ENCODE measurements at places on chromosomes 2 and 18.
A peak's percentile ranks its signal among the peaks of the same experiment; 100 is the strongest.

DNA sequence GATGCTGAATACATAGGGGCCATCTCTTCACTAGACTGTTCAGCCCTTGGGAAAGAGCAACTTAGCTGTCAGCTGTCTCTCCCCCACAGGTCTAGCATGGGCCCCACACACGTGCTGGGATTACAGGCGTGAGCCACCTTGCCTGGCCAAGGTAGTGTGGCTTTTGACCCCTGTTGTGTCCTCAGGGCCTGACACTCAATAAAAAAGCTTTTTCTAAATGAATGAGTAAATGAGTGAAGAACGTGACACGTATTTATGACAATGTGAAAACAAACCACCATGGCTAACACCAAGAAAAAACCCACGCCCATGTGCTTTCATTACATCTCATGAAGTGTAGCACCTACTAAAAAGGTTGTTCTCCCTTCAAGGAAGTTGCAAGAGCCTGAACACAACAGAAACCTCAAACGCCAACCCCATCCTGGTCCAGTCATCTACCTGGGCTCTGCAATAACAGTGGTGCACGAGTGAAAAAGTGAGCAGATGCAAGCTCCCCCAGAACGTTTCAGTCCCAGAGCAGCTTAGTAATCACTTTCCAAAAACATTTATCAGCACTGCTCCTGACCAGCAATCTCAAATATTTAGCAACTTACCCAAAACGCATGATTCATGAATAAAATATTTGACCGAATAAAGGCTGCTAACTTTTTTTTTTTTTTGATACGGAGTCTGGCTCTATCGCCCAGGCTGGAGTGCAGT lies 3.4 kb downstream of the WDFY1 start:
- no peaks in the 10 kb centered on the region for H3K27me3 ChIP-seq
- peak overlapping the region; percentile 93 for H3K27ac ChIP-seq
- peaks cover 14% of the 10 kb centered on the region for H3K4me1 ChIP-seq
- H3K36me3 ChIP-seq, result no peaks in the 10 kb centered on the region
- DNase-seq, result peak; percentile 83

DNA sequence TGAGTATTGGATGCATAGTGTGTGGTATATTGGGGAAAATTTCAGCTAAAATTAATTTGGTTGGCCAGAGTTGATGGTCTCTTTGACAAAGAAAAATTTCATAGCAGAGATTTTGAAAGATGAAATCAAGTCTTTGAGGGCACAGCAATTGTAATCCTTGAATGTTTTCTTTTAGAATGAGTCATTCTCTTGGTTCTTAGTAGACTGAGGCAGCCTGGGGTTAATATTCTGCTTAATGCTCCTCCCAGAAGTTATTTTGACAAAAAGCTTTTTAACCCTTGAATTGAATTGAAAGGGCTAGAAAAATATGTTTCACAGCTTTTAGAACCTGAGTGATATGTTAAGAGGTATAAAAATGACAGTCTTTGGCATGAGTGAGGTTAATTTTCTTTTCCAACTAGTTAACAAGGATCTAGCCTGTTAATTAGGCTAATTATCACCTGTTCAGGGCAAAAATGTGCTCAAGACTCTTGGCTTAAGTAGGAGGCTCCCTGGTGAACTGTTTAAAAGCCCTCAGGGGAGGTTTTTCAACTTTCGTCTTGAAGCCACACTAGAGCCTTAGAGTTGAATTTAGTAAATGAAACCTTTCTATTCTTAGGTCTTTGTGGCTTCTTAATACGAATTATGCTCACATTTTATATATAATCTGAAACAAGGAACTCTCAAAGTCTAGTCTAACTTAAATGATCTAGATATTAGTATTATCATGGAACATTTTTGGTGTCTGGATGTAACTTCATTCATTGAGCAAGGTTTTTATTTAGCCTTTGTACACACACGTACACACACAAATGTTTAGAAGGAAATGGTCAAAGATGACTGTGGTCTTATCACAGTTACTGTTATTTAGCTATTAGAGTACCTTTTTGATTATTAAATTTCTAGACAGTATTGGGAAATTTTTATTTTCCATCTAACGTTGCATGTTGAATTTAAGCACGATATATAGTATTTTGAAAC lies 272.5 kb downstream of the ZNF407 start:
- H3K36me3 ChIP-seq, result no peaks in the 10 kb centered on the region
- H3K4me1 ChIP-seq, result peaks cover 4% of the 10 kb centered on the region
- H3K27me3 ChIP-seq, result no peaks in the 10 kb centered on the region
- DNase-seq, result peak; percentile 2
- H3K4me3 ChIP-seq, result no peak overlapping the region

GRCh38 chr2:80887841-80888378 lies 583.4 kb upstream of the LRRTM1 start:
- no peaks in the 10 kb centered on the region for H3K27me3 ChIP-seq
- no peak overlapping the region for H3K4me3 ChIP-seq
- no peak overlapping the region for H3K27ac ChIP-seq
- no peak for DNase-seq
- no peaks in the 10 kb centered on the region for H3K4me1 ChIP-seq
- H3K36me3 ChIP-seq, result no peaks in the 10 kb centered on the region

DNA sequence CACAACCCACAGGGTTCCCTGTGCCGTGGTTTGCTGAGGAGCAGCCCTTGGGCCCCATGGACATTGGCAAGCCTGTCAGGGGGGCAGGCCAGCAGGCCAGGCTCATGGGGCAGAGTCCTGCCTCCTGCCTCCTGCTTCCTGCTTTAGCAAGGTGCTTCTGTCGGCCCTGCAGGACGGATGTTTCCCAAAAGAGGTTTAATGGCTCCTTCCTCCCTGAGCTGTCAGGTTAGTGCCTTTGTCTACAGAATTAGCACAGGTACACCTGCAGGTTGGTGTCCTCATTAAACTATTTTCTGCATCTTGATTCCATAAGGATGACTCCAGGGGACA lies 152.3 kb downstream of the TTC32 start:
- H3K4me3 ChIP-seq, result no peak overlapping the region
- H3K27ac ChIP-seq, result no peak overlapping the region
- no peak for DNase-seq
- peaks cover 7% of the 10 kb centered on the region for H3K4me1 ChIP-seq
- no peaks in the 10 kb centered on the region for H3K36me3 ChIP-seq

- DNase-seq, result peak; percentile 89
- peak overlapping the region; percentile 89 for H3K27ac ChIP-seq
- H3K27me3 ChIP-seq, result no peaks in the 10 kb centered on the region
- no peak overlapping the region for H3K4me3 ChIP-seq
- H3K36me3 ChIP-seq, result no peaks in the 10 kb centered on the region
Observed at GRCh38 chr2:174025271-174026121, 60.3 kb upstream of the SP3 start.

DNA sequence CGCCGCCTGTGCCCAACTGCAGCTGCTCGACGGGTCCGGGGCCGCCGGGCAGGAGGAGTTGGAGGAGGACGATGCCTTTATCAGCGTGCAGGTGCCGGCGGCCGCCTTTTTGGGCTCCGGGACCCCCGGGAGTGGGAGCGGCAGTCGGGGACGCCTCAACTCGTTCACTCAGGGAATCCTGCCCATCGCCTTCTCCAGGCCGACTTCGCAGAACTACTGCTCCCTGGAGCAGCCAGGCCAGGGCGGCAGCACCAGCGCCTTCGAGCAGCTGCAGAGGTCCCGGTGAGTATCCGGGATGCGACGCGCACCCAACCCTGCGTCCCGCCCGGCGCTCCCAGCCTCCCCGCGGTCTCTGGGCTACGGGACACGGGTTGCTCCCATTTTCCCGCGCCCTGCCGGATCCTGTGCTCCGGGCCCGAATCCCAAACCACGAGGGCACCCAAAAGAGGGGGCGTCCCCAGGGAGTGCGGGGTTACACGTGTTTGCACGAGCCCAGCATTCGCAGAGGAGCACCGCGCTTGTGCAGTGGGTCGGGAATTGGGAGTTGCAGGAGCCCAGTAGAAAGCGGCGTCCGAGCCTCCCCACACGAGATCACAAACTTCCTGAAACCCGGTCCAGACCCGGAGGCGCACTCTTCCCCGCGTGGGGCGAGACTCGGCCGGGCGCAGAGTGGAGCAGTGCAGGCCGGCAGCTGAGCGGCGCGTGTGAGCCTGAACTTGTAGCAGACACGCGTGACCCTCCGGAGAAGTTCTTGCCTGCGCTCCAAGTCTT lies 1.2 kb downstream of the CABLES1 start:
- H3K27me3 ChIP-seq, result no peaks in the 10 kb centered on the region
- H3K27ac ChIP-seq, result peak overlapping the region; percentile 59
- peaks cover 5% of the 10 kb centered on the region for H3K36me3 ChIP-seq
- H3K4me3 ChIP-seq, result peak overlapping the region; percentile 79
- peaks cover 20% of the 10 kb centered on the region for H3K4me1 ChIP-seq

DNA sequence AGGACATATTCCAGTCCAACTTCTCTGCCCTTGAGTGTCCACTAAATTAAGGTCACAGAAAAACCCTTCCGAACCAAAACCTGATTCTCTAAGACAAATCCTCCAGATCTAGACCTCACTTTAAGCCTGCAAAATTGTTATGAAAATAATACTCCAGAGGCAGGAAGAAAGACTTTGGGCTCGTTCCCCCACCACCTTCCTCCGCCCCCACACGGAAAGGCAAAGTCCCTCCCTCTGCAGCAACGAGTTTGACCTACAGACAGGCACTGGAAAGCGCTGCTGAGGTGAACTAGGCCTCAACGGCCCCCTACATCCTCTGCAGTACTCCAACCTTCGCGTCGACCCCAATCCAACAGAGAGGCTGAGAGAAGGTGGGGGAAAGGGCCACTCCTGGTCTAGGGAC lies 808 bp downstream of the ATP5MC3 start:
- H3K4me3 ChIP-seq, result peak overlapping the region; percentile 89
- H3K4me1 ChIP-seq, result no peaks in the 10 kb centered on the region
- peaks cover 11% of the 10 kb centered on the region for H3K36me3 ChIP-seq
- no peaks in the 10 kb centered on the region for H3K27me3 ChIP-seq
- peak overlapping the region; percentile 97 for H3K27ac ChIP-seq

- peaks cover 2% of the 10 kb centered on the region for H3K4me1 ChIP-seq
- H3K4me3 ChIP-seq, result no peak overlapping the region
- H3K36me3 ChIP-seq, result no peaks in the 10 kb centered on the region
- H3K27ac ChIP-seq, result no peak overlapping the region
- no peaks in the 10 kb centered on the region for H3K27me3 ChIP-seq
- no peak for DNase-seq
Observed at GRCh38 chr2:67919490-67919889, 143.3 kb downstream of the C1D start.

GRCh38 chr2:8216397-8216796 lies 465.5 kb upstream of the ID2 start:
- H3K4me3 ChIP-seq, result no peak overlapping the region
- H3K4me1 ChIP-seq, result no peaks in the 10 kb centered on the region
- H3K36me3 ChIP-seq, result no peaks in the 10 kb centered on the region
- no peak overlapping the region for H3K27ac ChIP-seq

DNA sequence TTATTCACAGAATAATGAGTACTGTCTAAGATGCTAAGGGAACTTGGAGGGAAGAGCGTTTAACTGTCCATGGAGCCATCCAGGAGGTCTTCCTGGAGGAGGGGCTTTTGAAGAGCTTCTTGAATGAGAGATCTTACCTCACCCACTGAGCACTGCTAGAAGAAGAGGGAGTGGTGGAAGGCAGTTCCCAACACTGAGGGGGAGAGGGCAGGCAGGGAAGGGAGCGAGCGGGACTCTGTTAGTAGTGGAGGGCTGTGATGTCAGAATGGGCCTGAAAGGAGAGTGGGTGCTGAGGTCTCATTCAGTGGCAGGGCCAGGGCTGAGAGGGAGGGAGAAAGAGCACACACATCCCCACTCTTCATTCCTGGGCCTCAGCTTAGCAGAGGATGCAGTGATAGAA lies 65.0 kb downstream of the NCK2 start:
- peaks cover 10% of the 10 kb centered on the region for H3K4me1 ChIP-seq
- DNase-seq, result no peak
- H3K4me3 ChIP-seq, result no peak overlapping the region

- H3K4me3 ChIP-seq, result no peak overlapping the region
- no peaks in the 10 kb centered on the region for H3K36me3 ChIP-seq
Observed at GRCh38 chr2:42238644-42239288, 69.6 kb downstream of the EML4 start.

DNA sequence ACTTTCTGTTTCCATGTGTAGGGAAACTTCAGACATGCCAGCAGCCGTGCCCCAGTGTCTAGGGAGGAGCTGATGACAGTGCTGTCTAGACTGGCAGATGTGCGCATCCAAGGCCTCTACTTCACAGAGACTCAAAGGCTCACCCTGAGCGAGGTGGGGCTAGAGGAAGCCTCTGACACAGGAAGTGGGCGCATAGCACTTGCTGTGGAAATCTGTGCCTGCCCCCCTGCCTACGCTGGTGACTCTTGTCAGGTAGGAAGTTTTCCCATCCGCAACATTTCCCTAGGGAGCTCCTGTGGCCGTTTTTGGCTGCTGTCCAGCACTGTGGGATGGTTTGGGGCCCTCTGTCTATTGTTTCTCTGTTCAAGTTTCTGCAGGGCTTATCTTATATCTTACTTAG lies 143.1 kb upstream of the TTC39C start:
- peaks cover 10% of the 10 kb centered on the region for H3K27me3 ChIP-seq
- H3K36me3 ChIP-seq, result no peaks in the 10 kb centered on the region
- DNase-seq, result no peak
- H3K27ac ChIP-seq, result no peak overlapping the region

DNA sequence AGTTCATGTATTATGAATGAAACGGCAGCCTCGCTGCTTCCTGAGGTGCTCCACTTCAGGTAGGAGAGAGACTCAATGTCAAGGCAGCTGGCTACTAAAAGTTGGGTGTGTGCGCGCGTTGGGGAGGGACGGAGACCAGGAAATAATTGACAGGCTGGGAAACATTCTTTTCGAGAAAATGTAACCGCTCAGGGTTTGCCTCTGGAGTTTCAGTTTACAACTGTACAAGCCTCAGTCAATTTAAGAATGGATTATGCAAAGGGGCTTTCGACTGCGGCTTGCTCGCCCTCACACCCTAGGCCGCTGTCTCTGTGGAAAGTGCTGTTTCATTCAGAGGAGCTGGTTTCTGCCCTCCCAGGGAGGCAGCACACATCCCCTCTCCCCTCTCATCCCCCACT lies 4.4 kb upstream of the SPRED2 start:
- H3K36me3 ChIP-seq, result no peaks in the 10 kb centered on the region
- DNase-seq, result no peak
- H3K4me3 ChIP-seq, result peak overlapping the region; percentile 61

Data from IMR-90 (cell line).